Fibroblast of skin of abdomen (primary cell): ENCODE measurements at places on chromosomes 11 and 22.

DNA sequence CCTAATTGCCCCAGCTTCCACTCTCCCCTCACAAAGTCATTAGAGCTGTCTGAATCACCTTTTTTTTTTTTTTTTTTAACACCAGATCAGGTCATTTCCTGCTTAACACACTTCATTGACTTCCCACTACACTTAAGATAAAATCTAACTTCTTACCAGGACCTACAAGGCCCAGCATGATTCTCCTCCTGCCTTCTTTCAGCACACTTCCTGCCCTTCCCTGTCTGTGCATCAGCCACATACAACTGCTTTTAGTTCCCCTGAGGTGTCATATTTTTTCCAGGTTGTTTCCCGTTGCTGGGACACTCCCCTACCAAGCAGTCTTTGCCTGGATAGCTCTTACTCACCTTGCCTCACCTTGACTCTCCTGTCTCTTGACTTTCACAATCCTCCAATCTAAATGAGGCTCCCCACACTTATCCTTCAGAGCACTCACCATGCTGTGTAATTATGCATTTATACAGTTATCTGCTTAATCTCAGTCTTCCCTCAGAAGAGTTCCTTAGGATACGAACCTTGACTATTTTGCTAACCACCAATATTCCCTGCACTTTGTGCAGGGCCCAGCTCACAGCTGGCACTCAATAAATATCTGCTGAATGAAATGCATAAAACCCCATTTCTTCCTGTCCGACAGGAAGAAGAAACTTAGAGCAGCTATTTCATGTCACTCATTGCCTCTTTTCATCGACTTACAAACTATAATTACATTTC lies 96.6 kb upstream of the AKIP1 start:
- no peak for DNase-seq

GRCh38 chr11:77170107-77170506 lies 42.1 kb downstream of the MYO7A start:
- no peak for DNase-seq

- DNase-seq: peak; percentile 66
Measured at GRCh38 chr11:6646918-6647679, 8.5 kb downstream of the DCHS1 start.

GRCh38 chr11:130431331-130431773 lies 2.9 kb upstream of the ADAMTS8 start:
- DNase-seq: peak; percentile 54

DNA sequence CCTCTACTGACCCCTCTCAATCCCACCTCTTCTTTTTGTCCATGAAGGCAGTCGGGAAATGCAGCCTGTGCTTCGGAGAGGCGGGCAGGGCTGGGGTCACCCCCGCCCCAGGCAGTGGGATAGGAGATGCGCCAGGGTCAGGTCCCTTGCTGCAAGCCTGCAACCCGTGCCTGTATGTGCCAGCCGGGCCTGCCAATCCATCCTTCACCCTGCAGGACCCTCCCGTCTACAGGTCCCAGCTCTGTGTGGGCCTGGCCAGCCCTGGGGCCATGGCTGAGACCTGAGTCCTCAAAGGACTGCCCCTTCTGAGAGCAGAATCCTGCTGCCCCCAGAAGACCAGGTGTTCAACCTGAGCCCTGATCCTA lies 10.9 kb downstream of the ASCL2 start:
- no peak for DNase-seq

DNA sequence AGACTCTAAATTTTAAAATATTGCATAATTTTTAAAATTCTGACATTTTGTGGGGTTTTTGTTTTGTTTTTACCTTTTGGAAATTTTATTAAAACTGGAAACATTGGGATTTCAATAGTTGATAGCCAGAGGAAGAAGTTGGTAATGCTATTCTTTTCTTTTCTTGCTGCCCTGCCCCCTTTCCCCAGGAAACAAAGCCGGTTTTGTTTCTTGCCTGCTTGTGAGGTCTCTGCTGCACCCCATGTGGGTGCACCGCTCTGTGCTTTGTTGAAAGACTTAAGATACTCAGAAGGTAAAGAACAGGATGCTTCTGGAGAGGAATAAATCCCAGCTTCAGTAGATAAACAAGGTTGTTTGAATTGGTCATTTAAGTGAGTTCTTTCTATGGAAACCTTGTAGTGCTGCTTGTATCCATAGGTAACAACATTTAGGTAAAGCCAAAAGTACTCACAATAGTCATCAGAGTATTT lies 87.5 kb downstream of the YAP1 start:
- DNase-seq: no peak

- DNase-seq: no peak
Measured at GRCh38 chr11:71298761-71299181, 46.4 kb upstream of the SHANK2 start.

- peak; percentile 67 for DNase-seq
Measured at GRCh38 chr11:23099256-23099655, 239.0 kb upstream of the CCDC179 start.

DNA sequence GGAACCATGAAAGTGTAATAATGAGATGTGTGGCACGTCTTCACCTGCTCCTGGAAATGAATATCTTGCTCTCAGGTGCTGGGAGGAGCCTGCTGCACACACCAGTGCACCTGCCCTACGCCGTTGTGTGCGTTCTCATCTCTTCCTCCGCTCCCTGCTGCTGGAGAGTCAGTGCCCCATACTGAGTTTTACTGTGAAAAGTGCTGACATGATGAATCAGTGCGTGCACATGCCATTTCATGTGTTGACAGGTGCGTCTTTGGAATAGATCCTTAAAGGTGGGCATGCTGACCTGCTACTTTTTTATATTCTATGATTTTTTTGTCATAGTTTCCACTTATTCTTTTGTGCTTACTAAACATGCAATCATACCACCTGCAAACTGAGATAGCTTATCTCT lies 1015.8 kb downstream of the BRD1 start:
- no peak for DNase-seq

- no peak for DNase-seq
Measured at GRCh38 chr11:12016246-12016645, 7.8 kb upstream of the DKK3 start.
